ENCODE measurements at places on chromosomes 16 and 17.

GRCh38 chr17:31608659-31609254, 217.3 kb downstream of the RAB11FIP4 start:
- DNase-seq = no peak

- DNase-seq = no peak
Measured at GRCh38 chr16:9523994-9524393, 432.6 kb downstream of the HAPSTR1 start.

DNA sequence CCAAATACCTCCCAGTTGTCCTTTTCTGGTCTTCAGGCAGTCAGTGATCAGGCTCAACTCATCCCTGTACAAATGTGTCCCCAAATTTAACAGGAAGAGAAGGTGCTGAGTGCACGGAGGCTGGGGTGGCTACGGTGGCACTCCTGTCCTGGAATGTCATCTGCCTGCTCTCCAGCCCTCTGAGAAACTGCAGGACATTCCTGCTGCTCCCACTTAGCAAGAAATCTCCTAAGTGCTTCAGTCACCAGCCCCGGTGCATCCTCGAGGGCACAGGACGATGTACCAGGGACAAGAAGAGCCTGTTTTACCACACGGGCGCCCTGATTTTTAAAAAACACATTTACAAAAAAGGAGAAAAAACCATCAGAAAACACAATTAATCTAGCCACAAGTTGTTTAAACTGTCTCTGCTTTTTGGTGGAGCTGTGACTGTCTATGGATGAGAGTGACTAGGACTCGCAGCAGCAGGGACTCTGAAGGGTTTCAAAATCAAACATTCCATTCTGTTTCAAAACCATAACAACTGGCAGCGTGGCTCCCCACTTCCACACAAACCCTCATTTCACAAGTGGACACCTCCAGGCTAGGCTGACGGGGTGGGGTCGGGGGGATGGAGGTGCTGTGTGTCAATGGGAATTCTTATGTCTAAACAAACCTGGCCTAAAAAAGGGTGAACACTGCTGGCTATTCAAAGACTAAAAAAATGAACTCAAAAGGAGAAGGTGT, 65.3 kb upstream of the CNEP1R1 start:
- no peak for DNase-seq

- no peak for DNase-seq
Measured at GRCh38 chr17:38705803-38706504, 881 bp downstream of the MLLT6 start.

All from fibroblast of upper back skin (primary cell).